GM12892 (cell line): ENCODE measurements at places on chromosomes 7 and 10.

GRCh38 chr7:105776068-105776790 is 100.2 kb downstream of the ATXN7L1 start:
- no peak for DNase-seq

GRCh38 chr7:157495594-157495993 is 158.8 kb downstream of the DNAJB6 start:
- DNase-seq = no peak

DNA sequence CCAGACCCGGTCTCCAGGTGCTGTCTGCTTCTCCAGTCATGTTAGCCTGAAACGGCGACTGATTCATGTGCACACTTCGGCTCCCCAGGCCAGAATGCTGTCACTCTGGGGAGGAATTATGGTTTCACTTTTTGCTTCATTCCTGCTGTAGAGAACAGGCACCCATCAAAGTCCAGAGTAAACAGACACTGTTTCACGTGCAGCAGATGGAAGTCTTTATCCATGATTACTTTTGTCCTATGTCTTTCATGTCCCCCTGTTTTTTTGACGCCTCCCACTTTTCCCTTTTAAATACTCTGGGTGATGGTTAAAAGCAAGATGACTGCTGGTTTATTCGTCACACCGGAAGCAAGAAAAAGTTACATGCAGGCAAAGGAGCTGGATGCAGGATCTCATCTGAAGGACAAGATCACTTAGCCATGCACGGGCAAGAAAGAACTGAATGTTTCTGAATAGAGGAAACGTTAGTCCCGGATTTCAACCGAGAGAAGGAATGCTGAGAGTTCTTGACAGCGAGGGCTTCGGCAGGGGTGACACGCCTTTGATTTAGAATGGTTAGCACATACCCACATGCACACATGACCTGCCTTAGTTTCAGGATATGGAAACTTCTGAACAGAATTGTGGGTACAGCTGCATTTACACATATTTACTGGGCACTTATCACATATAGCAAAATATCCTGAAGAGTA is 250.0 kb upstream of the KLF6 start:
- DNase-seq = no peak

GRCh38 chr10:49817845-49818244 is 55.7 kb upstream of the OGDHL start:
- no peak for DNase-seq

GRCh38 chr10:96416643-96417042 is 57.8 kb upstream of the OPALIN start:
- DNase-seq = no peak
